Stimulated activated naive CD4-positive, alpha-beta T cell treated with Interleukin-2 at 50 U/mL for 16 hours (primary cell): ENCODE measurements at places on chromosomes 13 and 19.

DNA sequence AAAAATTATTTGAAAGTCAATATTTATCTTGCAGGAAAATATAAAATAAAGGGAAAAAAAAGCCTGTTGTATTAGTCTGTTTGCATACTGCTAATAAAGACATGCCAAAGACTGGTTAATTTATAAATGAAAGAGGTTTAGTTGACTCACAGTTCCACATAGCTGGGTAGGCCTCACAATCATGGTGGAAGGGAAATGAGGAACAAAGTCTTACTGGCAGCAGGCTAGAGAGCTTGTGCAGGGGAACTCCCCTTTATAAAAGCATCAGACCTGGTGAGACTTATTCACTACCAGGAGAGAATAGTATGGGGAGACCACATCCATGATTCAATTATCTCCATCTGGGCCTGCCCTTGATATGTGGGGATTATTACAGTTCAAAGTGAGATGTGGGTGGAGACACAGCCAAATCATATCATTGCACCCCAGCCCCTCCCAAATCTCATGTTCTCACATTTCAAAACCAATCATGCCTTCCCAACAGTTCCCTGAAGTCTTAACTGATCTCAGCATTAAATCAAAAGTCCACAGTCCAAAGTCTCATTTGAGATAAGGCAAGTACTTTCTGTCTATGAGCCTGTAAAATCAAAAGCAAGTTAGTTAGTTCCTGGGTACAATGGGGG lies 1416.5 kb upstream of the SPRY2 start:
- no peak for DNase-seq

DNA sequence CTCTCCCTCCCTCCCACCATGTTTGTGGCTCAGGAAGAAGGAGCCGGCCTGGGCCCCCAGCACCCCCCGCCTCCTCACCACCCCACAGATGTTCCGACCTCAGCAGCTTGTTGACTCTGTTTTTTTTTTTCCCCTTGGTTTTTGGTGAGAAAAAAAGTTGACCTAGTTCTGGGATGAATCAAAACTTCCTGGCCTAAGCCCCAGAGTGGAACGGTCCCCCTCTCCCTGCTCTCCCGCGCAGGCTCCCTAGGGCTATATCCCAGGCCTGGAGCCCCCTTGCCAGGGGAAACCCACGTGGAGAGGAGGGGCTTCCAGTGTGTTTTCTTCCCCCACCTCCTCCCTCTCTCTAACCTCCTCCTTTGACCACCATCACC lies 4.0 kb downstream of the COL5A3 start:
- DNase-seq, result no peak

- no peak for DNase-seq
These were observed 2020.6 kb upstream of the PCDH20 start for GRCh38 chr13:63436325-63436668.

DNA sequence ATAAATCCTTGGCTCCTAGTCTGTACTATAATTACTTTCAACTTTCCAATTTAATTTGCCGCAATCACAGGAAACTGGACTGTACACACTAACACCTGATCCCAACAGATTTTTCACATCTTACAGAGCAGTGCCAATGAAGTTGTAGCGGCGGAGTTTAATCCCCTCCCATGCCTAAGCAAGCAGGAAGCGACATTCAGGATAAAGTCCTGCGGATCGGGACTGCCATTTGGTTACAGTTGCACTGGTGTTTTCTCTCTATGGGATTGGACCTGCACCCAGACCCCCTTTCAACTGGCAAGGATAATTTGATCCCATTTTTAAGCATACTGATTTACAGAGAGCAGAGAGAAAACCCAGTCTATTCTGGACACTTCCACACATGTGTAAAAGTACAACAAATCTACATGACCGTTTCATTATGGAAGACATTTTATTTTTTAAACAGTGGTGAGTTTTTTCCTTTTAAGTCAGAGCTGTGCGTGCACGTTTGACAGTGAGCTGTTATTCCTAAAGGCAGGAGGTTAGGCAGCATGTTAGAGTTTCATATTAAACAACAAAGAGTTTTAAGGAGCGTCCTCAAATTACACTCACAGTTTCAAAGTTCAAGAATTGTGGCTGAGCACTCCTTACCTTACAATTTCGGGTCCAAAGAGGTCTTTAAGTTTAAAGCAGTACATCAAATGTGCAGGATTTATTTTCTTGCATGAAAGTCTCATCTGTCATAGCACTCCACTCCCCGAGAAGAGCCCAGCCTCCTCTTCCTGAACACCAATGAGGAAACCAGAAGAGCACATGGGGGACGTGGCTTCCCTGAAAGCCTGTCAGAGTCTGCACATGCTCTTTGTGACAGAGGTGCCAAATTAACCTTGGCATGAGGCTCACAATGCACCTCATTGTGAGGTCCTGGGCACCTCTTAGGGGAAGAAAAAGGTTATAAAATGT lies 141.6 kb upstream of the RFC3 start:
- peak; percentile 5 for DNase-seq

DNA sequence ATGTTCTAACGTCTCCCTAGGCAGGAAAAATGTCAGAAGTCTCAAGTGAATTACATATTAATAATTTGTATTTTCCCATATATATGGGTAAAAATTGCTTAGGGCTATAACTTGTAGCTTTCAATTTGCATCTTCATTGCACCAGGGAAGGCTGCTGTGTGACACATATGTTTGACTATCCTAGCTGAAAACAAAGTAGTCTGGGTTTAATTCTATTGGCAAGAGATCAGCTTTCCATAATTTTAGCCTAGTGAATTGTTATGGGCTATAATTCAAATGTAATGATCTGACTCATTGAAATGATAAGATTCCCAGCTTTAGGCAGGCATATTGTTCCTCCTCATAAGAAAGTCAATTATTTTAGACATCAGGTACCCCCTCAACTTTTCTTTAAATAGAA lies 553.1 kb downstream of the DCT start:
- DNase-seq, result no peak
